ENCODE measurements at places on chromosomes 7 and 10.

DNA sequence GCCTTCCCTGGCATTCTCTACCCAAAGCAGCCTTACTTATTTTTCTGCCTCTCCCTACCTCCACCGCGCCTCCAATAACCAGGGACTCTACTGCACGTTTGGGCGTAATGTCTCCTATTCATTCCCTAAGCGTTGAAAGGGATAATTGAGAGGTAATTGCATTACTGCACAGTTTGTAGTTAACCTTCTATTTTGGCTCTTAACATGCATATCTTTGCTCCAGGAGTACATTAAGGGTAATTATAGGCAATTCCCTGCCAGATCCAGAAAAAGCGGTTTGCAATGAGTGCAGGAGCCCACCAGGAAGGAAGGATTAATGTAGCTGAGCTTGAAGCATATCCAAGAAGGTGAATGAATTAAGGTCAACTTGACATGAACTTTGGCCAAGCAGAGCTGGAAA lies 558.4 kb downstream of the TYW1 start:
- no peak for DNase-seq

GRCh38 chr10:58919927-58920654 lies 256.4 kb upstream of the PHYHIPL start:
- no peak for DNase-seq

DNA sequence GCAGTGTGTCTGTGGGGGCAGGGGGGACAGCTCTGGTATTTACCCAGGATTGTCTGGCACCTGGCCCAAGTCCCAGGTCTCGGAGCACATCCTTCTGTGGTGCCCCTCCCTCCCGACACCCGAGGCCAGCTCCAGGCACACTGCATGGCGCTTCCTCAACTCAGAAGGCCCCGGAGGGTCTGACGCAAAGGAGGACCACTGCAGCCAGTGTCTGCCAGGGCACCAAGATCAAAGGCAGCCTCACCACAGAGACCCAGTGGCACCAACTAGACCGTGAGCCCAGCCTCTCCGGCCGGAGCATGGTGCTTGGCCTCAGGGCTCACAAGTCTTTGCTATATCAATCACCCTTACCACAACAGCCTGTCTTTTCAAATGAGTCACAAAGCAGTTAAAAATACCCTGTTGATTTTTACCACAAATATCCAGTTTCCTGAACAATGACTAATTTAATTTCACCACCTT lies 99.3 kb upstream of the DDC start:
- no peak for DNase-seq

DNA sequence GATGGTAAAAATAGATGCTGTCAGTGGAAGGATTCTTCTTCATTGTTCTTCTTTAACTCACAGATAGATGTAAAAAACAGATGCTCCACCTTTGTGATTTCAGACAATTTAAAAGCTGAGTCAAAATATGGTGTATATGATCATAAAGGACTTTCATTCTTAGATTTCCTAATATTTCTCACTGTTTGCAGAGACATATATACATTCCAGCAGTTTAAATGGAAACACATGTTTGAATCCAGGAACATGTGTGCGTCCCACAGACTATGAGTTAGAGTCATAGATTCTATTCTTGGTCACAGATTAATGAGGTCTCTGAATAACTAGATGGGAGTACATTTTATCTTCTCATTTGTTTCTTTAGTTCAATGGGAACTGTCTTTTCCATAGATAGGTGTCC lies 109.6 kb downstream of the BICC1 start:
- no peak for DNase-seq

GRCh38 chr7:140416560-140416959 lies 12.7 kb downstream of the RAB19 start:
- no peak for DNase-seq

DNA sequence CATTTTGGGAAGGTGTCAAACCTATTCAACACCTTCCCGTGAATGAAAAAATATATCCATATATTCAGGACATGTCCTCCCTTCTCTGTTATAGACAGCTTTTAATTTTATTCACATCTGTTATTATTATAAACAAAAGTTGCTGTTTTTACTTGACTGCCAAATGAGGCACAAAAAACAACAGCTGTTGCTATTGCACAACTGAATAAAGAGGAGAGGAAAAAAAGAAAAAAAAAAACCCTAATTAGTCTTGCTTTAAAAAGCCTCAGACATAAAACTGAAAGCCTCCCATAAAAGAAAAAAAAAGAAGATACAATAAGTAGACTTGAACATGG lies 153.4 kb downstream of the BMPER start:
- no peak for DNase-seq

- DNase-seq = no peak
These were observed 31.0 kb downstream of the CUX1 start for GRCh38 chr7:101848208-101848951.

DNA sequence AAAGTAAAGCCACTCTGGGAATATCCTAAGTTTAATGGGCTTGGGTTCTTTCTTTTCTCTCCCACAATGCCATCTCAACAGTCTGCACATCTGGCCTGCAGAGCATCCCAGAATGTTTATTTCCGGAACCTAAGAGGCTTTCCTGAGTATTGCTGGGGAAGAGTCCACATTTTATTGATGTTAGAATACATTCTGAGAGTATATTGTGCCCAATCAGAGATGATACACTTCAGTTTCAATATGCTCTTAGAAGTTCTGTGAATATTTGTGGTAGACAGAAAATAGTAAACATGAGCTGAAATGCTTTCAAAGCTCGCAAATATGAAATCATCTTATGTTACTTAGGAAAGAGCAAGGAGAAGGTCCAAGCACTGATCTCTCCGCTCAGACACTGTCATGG lies 200.6 kb downstream of the TWIST1 start:
- DNase-seq = no peak

DNA sequence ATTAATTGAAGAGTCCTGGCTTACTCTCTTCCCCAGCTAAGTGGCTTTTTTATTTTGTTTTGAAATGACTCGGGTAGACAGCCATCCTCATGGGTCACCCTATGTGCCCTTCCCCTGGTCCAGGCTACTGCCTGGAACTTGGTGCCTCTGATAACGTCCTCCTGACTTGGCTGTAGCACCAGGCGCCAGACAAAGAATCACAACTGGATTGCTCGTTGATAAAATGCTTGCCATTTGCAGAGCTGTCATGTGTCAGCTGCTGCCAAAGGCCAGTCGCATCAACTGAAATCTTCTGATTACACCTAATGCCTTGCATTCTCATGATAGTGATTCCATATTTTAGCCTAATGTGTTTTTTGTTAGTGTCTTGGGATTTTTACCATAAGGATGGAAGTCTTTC lies 27.4 kb upstream of the ABLIM1 start:
- no peak for DNase-seq

GRCh38 chr7:33862946-33863814 lies 42.2 kb upstream of the BMPER start:
- DNase-seq = no peak

GRCh38 chr10:116833986-116834985 lies 15.0 kb upstream of the ENO4 start:
- no peak for DNase-seq

DNA sequence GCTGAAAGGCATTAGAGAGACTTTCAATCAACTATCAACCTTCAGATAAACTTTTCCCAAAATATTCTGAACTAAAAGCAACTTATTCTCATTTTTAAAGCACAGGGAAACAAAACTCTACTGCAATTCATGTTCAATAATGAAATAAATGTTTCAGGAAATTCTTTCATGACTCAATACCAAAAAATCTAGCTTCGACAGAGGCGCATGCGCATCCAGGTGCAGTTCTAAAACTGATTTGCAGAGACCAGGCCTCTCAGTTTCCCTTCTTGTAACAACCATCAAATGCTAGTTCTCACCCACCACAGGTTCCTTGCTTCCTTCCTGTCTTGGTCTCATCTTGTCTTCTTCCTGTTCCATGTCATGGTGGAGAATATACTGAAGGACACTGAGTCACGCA lies 55.3 kb upstream of the NRBF2 start:
- no peak for DNase-seq

DNA sequence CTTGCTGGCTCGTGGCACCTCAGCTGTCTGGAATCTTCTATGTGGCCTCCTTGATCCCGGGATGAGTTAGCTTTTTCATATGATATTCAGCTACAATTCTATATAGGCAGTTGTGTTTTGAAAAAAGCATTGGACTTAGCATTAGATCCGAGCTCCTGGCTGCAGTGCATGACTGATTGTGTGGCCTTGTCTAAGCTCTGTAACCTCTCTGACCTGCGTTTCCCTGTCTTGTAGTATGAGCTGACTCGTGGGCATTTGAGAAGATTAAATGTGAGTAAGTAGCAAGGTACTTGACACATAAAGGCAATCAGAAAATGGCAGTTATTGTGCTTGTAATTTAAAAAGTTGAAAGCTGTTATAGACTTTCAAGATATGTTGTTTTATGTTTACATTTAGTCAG lies 85.9 kb downstream of the CCNY start:
- DNase-seq = no peak

GRCh38 chr7:121103086-121103485 lies 114.6 kb downstream of the CPED1 start:
- DNase-seq = no peak

DNA sequence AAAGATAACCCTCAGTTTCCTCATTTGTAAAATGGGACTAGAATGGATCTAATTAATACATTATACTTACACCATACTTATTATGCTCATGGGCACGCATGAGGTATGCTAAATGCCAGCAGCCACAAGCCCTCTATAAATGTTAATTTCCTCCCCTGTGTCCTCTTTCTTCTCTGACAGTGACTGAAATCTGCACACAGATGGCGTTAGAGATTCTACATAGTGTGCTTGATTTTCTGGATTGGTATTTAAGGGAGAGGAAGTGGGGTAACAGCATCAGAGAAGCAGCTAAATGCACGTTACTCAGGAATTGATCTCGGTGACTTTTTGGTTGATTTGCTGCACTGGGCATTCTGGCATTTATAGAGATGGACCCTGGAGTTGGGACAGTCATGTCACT lies 568.5 kb downstream of the CALN1 start:
- no peak for DNase-seq
